Mucosa of gallbladder (tissue), 1 donor: ENCODE measurements at places on chromosomes 16 and 17.

- no peak for DNase-seq
Measured at GRCh38 chr16:74713325-74713724, 12.7 kb upstream of the MLKL start.

GRCh38 chr17:50949989-50950877, 84.1 kb upstream of the TOB1 start:
- DNase-seq: peak; percentile 80

GRCh38 chr17:14777291-14777690, 476.4 kb downstream of the HS3ST3B1 start:
- DNase-seq: no peak

- no peak for DNase-seq
Measured at GRCh38 chr17:56581635-56582627, 11.6 kb upstream of the NOG start.

- no peak for DNase-seq
Measured at GRCh38 chr17:57818066-57818465, 31.8 kb downstream of the MRPS23 start.

- DNase-seq: no peak
Measured at GRCh38 chr16:77250400-77250799, 51.2 kb downstream of the SYCE1L start.

DNA sequence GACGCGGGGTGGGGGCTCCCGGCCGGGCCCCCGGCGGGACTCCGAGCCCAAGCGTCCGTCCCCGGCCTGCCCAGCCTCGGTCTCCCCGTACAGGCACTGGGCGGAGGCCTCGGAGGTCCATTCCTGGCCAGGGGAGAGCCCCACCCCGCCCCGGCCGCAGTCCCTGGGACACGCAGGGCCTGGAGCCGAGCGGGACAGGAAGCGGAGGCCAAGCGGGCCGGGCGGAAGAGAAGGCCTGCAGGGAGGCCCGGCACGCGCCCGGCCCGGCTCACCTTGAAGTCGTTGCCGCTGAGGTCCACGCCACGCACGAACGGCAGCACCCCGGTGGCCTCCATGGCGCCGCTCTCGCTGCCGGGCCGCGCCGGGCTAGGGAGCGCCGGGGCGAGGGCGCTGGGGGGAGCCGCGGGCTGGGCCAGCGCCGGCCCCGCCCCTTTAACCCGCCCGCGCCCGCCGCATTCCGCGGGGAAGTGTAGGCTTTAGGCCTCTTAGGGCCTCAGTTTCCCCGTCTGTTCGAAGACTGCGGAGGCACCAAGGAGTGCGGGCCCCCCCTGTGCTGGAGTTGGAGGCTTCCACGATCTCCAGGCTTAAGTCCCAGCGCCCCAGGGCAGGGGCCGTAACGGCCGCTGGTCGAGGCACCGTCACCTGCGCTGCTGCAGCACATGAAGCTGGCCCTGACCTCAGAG, at the start of gene FLII:
FLII (minus strand) TSS at position 383 of the 683 bp plus-strand sequence; CDS start at position 335, 48 bp downstream.
- peak; percentile 28 for DNase-seq
